Stimulated activated CD4-positive, alpha-beta T cell treated with anti-CD3 and anti-CD28 coated beads, Interleukin-1b, Interleukin-23, amount 100 ng/mL, for 1 hour (primary cell): ENCODE measurements at places on chromosomes 7 and 10.

DNA sequence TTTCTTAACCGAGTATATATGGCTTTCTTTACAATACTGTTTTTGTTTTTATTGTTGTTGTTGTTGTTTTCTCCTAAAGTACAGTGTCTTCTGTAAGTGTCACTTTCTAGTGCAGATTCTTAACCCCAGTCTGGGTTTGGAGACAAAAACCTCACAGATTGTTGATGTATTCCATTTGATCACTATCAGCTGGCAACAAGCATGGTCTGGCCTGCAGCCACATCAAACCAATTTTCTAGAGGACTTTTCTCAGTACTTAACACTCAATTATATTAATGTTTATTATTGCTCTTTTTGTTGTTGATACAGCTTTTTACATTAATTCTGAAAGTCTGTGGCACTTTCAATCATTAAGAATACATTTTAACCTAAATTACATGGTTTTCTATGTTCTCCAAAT is 17.1 kb downstream of the LRRN3 start:
- no peak for DNase-seq

- no peak for DNase-seq
These were observed 21.6 kb upstream of the KLF6 start for GRCh38 chr10:3806603-3807002.

- no peak for DNase-seq
These were observed 56.7 kb upstream of the JCAD start for GRCh38 chr10:30116041-30116491.

- DNase-seq: no peak
These were observed 128.8 kb upstream of the LYZL2 start for GRCh38 chr10:30758338-30758737.

GRCh38 chr7:149872419-149873073 is 1.2 kb upstream of the ATP6V0E2 start:
- DNase-seq: no peak

GRCh38 chr10:35328404-35329037 is 7.8 kb upstream of the CCNY start:
- no peak for DNase-seq

- no peak for DNase-seq
These were observed 25.0 kb downstream of the ABLIM1 start for GRCh38 chr10:114632869-114633715.
